ENCODE measurements at places on chromosomes 7 and 10.

- no peak for DNase-seq
Measured at GRCh38 chr7:81624021-81624592, 145.7 kb downstream of the HGF start.

DNA sequence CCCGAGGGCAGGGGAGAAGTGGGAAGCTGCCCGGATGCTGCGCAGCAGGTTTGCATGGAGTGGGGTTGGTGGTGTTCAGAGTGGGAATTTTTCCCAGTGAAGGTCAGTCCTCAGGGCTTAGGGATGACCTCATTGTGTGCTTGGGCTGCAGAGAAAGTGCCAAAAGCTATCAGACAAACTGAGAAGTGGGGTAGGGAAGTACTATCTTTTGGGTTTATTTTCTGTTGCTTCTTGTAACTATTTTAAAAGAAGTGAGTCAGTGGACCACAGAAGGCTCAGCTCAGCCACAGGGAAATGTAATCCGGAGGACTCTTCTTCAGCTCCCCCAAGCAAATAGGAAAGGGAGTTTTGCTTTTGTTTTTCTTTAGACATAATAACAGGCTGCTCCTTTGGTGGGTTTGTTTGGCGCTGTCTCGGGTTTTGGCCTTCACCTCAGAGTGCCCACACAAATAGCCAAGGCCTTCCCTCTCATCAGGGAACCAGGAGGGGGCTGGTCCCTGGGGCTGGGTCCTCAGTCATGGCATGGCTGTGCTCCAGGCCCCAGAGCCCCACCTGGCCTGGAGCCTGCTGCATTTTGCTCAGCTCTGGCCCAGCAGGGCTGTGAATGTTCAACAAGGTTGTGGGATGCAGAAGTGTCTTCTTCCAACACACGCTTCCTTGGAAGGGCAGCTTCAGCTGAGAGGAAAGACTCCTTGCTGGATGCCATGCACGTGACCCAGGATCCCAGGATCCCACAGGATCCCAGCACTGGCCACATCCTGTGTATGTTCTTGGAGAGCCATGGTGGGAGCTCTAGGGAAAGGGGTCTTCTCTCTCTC is 5.4 kb upstream of the FAM170B start:
- DNase-seq: no peak

GRCh38 chr10:110530131-110530831 is 32.6 kb downstream of the DUSP5 start:
- no peak for DNase-seq

GRCh38 chr10:48525113-48525512 is 79.8 kb downstream of the ARHGAP22 start:
- no peak for DNase-seq

DNA sequence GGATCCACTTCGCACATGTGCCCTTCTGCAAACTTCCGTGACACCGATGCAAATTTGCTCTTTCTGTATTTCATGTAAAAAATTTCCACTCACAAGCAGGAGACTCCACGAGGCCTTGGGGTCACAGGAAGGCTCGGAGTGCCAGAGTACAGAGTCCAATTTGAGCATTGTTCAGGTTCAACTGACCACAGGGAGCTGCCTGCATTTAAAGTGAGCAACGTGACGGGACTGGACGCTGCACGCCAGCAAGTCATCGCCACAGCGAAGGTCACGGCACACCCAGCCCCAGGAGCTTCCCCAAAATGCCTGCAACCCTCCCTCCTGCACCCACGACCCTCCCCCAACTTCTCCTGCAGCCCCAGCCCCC is 41.5 kb upstream of the NKX6-2 start:
- DNase-seq: no peak

GRCh38 chr7:5526100-5526905 is 102.7 kb upstream of the TNRC18 start:
- no peak for DNase-seq

- no peak for DNase-seq
Measured at GRCh38 chr7:81170291-81170690, 251.4 kb upstream of the SEMA3C start.

DNA sequence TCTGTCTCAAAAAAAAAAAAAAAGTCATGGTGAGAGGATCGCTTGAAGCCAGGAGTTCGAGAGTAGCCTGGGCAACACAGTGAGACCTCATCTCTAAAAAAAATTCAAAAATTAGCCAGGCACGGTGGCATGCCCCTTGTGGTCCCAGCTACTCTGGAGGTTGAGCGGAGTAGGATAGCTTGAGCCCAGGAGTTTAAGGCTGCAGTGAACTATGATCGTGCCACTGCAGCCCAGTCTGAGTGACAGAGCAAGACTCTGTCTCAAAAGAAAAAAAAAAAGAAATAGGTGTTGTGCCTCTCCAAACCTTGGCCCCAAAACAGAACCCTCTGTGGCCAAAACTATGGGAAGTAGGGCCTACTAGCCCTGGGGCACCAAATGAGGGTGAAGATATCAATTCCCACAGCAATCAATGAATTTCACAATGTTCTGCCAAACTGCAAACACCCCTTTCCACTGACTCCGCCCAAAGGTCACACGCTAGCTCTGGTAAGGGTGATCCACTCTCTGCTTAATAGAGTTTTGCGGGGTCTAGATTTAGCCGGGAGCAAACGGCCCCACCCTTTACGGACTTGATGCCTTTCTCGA is 16.9 kb downstream of the SSC4D start:
- DNase-seq: no peak

DNA sequence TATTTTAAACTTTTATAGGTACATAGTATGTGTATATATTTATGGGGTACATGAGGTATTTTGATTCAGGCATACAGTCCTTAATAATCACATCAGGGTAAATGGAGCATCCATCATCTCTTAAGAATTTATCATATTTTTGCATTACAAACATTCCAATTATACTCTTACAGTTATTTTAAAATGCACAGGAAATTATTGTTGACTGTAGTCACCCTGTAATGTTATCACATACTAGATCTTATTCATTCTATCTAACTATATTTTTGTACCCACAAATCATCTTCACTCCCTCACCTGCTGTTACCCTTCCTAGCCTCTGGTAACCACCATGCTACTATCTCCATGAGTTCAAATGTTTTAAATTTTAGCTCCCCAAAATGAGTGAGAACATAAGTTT is 56.3 kb upstream of the FAM3C start:
- DNase-seq: no peak

- no peak for DNase-seq
Measured at GRCh38 chr10:110733218-110733952, 89.2 kb downstream of the RBM20 start.

GRCh38 chr10:59997827-59998525 is 91.6 kb upstream of the CCDC6 start:
- DNase-seq: no peak

DNA sequence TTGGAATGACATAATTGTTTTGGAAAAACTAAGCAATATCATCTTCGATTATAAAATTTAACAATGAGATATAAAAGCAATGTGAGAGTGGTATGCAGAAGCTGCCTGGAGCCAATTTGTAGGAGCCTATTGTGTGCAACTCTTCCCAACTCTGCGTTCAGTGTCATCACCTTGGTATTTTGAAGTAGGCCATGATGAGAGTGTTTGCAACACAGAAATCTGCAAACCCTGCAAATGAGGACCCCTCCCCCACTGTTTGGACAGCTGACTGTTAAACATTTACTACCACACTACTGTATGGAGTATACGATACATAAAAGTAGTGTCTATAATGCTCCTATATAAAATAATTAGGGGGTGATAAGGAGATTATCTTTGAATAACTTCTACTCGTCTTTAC is 531.3 kb downstream of the ATRNL1 start:
- no peak for DNase-seq

- DNase-seq: no peak
Measured at GRCh38 chr7:151752816-151753595, 123.9 kb downstream of the PRKAG2 start.

GRCh38 chr7:49486974-49487829 is 286.2 kb upstream of the VWC2 start:
- DNase-seq: no peak

- no peak for DNase-seq
Measured at GRCh38 chr7:134701272-134701671, 54.6 kb downstream of the BPGM start.

DNA sequence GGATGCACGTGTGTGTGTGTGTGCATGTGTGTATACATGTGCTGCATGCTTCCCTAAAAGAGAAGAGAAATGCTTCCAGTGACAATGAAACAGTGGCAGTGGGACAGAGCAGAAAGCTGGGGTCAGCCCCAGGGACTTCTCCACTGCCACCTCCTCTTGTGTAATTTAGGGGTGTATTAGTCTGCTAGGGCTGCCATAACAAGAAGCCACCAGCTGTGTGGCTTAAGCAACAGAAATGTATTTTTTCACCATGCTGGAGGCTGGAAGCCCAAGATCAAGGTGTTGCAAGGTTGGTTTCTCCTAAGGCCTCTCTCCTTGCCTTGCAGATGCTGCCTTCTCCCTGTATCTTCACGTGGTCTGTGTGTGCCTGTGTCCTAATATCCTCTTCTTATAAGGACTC is 190.5 kb downstream of the CXCL12 start:
- DNase-seq: no peak

- no peak for DNase-seq
Measured at GRCh38 chr10:24750695-24751094, 27.0 kb upstream of the ARHGAP21 start.

DNA sequence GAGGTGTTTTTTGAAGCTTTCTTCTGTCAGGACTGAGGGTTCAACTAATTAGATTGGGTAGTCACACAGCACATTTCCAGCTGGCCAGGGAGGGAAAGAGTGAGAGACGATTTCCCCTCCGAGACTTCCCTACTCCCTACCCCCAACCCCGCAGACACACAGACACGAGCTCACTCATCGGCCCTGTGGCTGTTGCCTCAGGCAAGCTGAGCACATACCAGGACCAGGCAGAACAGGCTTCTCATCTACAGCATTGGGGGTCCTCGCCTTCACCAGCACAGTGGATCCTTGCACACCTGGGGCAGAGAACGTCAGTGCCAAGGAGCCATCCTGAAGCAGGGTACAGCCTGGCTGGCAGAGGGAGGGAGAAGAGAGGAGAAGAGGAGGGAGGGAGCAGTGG is 144.1 kb downstream of the TMEM178B start:
- no peak for DNase-seq

GRCh38 chr10:10165415-10165814 is 852.3 kb upstream of the CELF2 start:
- DNase-seq: no peak

DNA sequence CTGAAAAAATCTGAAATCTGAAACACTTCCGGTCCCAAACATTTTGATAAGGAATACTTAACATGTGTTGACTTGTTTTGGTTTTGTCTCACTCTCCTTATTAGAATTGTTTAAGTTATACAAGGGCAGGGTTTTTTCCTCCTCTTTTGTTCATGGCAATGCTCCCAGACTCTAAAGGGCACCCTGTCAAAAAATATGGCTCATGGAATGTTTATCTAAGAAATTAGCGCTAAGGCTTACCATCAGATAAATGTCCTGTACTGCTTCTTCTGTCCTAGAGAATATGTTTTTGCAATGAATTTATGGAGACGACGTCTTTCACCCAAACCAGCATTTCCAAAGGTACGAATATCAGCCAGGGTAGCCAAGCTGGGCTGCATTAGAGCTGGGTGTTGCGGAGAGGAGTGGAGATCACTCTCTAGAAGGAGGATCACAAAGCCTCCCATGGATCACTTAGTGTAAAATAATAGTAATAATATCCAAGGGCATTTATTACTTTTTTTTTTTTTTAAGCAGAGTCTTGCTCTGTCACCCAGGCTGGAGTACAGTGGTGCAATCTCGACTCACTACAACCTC is 46.8 kb downstream of the ERLIN1 start:
- no peak for DNase-seq

DNA sequence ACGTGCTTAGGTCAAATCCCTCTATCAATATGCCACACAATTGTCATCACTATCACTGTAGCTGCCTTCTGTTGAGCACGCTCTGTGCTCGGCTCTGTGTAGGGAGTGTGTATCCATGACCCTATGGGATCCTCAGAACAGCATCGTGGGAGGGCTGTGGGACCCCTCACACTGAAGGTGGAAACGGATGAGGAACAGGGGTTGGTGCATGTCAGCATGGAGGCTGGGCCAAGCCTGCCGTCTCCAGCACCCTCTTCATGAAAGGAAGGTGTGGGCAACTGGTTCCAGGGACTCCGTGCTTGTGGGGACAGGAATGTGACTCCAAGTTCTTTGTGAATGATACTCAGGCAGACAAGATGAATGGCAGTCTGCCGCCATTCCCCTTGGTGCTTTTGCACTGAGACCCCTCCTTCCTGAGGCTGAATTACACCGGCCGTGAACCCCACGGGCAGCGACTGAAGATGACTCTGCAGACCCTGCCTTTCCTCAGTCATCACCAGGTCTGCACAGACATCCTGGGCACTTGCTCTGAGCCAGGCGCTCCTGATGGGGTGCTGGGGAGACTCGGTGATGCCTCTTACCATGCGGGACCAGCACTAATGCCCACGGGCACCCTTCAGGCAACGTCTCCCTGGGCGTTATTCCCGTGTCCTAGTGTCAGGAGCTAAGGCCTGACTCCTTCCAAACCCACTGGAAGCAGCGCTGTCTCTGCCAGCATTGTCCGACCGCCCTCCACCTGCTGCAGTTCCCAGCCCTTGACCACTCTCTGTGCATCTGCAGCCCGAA is 495.2 kb downstream of the TCERG1L start:
- DNase-seq: no peak

GRCh38 chr10:132548106-132548823 is 10.7 kb downstream of the INPP5A start:
- DNase-seq: no peak

- DNase-seq: no peak
Measured at GRCh38 chr10:60940446-60940845, 3.5 kb downstream of the RHOBTB1 start.

DNA sequence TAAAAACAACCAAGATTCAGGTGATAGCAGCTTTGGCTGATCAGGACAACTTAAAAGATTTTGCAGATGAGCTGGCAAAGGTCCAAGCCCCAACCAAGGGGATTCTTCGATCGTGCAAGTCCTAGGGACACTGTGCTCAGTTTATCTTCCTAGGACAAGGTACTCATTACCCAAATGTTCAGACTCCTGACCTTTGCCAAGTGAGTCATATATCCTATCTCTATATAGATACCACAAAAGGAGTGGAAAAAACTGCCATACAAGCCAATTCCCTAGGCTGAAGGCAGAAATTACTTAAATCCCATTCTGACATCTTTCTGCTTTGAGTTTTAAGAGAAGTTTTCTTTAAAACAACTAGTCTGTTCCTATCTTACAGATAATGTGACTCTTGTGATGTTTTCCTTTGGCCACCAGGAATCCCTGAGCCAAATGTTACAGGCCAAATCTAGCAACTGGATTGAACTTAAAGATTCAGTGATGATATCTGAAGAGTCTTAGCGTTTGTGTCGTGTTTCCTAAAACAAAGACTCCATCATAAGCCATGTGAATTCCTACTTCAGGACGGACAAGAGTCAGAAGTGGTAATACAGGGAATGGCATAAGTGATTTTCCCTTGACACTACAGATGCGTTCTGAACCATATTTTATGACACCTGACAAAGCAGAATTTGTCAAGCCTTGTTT is 142.6 kb upstream of the ASAH2 start:
- DNase-seq: no peak

GRCh38 chr10:129517680-129518057 is 50.6 kb downstream of the MGMT start:
- DNase-seq: no peak

All from stimulated activated CD4-positive, alpha-beta T cell treated with anti-CD3 and anti-CD28 coated beads, Interleukin-1b, Interleukin-23, amount 100 ng/mL, for 1 hour (primary cell).